H9 (cell line): ENCODE measurements at places on chromosomes 1 and 21.

DNA sequence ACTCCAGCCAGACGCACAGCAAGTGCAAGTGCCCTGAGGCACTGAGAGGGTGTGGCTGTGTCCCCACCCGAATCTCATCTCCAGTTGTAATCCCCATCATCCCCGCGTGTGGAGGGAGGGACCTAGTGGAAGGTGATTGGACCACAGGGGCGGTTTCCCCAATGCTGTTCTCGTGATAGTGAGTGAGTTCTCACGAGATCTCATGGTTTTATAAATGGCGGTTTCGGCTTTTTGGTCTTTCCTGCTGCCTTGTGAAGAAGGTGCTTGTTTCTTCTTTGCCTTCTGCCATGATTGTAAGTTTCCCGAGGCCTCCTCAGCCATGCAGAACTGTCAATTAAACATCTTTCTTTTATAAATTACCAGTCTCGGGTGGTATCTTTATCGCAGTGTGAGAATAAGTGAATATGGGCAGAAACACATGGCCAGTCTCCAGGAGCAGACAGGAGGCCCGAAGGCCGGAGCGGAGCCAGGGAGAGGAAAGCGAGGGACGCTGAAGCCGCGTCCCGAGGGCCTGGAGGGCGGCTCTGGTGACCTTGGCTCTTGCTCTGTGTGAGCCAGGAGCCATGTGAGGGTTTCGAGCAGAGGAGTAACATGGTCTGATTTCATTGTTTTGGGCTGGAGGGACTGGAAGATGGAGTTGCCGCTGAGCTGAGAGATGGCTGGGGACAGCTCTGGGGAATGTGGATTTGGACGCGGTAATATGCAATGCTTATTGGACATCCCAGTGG lies 76.0 kb upstream of the C1orf174 start:
- no peak for DNase-seq

GRCh38 chr1:159898527-159898926 lies 1.4 kb downstream of the CFAP45 start:
- no peak for DNase-seq

DNA sequence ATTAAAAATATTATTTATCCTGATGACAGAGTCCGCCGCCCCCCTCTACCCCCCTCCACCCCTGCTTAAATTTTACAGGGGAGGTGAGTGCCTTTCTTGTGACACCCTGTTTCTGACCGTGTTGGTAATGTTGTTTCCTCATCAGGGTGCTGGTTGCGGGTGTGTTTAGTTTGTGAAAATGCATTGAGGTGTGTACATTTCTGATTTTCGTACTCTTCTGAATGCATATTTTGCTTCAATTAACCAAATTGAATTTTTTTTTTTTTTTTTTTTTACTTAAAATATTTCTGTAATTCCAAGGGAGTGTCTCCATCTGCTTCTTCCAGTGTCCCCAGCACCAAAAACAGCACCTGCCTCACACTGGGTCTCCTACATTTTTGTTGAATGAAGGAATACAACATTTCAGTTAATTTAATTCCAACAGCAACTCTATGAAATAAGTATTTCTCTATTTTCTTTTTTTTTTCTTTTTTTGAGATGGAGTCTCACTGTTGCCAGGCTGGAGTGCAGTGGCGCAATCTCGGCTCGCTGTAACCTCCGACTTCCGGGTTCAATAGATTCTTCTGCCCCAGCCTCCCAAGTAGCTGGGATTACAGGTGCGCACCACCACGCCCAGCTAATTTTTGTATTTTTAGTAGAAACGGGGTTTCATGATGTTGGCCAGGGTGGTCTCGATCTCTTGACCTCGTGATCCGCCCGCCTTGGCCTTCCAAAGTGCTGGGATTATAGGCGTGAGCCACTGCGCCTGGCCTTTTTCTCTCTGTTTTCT lies 5.6 kb upstream of the SLC2A1 start:
- no peak for DNase-seq

GRCh38 chr1:181545395-181545794 lies 62.1 kb downstream of the CACNA1E start:
- DNase-seq, result no peak

DNA sequence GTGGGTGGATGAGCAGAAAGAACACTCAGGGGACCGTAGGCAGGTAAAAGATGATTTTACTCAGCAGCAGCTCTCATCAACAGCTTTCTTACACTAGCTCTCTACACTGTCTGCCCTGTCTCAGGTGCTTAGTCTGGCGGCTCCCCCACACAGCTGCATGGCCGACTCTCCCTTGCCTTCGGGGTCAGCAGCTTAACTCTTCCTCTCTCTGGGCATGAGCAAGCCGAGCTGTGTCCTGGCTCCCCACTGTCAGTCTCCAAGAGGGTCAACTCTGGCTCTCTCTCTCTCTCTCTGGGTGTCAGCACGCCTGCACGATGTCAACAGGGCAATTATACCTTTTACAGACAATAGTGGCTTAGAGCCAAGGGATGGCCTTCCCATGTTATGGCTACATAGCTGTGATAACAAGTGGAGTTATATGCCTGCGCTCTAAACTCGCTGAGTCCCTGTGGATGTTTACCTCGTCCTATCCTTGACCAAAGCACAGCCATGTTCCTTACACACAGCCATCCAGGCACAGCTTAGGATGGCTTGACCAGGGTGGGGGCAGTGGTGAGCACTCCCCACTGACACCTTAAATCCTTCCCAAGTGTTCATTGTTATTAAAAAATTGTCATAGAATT lies 3.1 kb upstream of the BCL10 start:
- no peak for DNase-seq

DNA sequence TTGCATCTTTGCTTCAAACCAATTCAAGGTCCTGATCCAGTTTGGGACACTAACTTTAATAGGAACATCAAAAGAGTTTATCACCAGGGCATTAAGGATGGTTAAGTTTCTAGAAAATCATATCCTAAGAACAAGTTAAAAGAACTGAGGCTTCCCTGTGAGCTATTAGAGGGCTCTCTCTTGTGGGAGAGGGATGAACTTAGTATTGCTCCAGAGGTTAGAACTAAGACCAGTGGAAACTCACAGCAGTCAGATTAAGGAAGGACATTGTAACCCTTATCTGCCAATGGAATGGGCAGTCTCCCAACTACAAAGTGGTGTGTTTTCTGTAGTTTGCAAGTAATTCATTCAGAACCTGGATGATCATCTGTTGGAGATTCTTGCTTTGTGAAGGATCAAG lies 36.8 kb downstream of the UBE2U start:
- DNase-seq, result no peak

- peak; percentile 19 for DNase-seq
Observed at GRCh38 chr1:228852511-228853088, 117.3 kb downstream of the RHOU start.

GRCh38 chr1:111220302-111220890 lies 7.1 kb upstream of the CHI3L2 start:
- no peak for DNase-seq

- DNase-seq, result no peak
Observed at GRCh38 chr1:12076425-12077005, 13.4 kb downstream of the TNFRSF8 start.

DNA sequence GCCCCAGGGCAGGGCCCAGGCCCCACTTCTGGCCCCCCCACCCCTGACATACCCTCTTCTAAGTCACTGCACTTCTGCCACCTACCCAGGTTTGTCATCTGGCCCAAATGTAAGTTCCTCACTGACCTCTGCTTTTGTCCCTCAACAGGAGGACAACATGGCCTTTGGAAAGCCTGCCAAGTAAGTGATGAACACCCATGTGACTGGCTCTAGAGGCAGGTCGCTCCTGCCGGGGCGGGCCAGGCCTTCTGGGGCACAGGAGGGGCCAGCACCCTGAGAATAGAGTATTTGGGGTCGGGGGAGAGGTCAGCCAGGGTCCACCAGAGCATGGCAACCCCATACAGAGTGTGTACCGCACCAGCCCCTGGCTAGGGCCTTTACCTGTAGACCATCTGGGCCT lies 9.9 kb upstream of the SYTL1 start:
- no peak for DNase-seq

DNA sequence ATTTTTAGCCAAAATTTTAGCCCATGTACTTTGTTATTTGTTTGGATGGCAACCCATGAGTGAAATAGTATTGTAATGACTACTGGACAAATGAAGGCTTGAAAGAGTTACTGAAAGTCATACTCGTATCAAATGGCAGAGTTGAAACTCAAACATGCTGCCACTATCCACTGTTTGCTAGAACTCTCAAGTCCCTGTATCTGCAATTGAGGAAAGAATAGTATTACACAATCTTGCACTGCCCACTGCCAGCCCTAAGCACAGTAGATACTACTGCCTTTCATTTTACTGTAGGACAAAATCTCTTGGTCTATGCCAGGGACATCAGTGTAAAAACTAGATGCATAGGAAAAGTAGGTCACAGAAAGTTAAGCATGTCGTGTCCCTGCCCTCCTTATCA lies 581.1 kb upstream of the PLXNA2 start:
- DNase-seq, result no peak

DNA sequence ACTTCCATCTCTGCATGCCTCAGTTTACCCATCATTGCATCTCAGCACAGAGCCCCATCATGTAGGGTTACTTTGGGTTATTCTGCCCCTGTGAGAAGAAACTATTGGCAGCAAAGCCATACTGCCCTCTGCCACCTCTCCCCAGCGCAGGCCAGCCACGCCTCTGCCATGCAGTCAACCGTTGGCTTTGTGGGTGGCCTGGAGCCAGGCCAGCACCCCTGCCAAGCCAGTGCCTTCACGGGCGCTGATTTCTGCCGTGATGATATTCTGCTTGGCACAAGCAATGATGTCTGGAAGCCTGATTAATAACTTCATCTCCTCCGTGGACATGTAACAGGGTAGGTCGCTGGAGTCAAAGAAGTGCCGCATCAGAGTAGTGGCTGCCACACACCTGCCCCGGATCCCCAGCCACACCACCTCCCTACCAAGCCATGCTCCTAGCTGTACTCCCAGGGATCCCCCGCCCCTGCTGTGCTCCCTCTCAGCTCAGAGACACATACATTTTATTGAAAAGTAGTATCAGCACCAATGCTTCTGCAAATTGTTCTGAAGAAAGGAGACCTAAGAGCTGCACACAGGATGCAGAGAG lies 15.0 kb upstream of the CEP85 start:
- DNase-seq, result no peak

GRCh38 chr1:248627971-248628844 lies 6.7 kb downstream of the OR2T11 start:
- DNase-seq, result no peak

- DNase-seq, result no peak
Observed at GRCh38 chr1:221696027-221696426, 45.9 kb downstream of the DUSP10 start.

DNA sequence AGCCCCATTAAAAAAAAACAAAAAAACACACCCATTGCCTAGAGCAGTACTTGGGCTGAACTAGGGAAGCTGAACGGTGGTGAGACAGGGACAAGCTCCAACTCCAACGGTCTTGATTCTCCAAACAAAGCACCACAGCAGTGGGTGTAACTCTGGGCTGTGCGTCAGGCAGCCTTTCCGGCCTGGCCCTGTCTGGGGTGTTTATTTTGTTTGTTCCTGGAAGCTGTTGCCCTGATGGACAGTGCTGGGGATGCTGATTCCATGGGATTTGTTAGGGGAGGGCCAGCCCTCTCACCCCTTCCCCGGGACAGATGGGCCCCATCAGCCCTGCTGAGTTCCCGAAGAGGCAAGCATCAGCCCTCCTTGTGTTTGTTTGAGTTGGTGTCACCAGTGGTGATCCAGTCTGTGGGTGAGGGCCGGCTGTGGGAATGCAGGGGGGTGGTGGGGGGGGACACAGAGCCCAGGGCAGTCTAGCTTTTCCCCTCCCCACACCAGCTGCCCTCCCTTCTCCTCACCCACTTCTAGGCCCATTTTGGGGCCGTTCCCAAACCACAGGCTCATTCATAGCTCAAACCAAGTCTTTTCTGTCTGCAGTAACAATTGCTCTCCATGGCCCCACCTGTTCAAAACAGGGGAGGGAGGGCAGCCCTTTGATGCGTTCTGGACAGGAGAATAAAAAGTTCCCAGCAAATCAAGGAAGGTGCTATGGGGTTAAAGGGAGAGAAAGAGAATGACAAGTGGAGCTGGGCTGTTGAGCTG lies 4.5 kb downstream of the WNT2B start:
- no peak for DNase-seq

DNA sequence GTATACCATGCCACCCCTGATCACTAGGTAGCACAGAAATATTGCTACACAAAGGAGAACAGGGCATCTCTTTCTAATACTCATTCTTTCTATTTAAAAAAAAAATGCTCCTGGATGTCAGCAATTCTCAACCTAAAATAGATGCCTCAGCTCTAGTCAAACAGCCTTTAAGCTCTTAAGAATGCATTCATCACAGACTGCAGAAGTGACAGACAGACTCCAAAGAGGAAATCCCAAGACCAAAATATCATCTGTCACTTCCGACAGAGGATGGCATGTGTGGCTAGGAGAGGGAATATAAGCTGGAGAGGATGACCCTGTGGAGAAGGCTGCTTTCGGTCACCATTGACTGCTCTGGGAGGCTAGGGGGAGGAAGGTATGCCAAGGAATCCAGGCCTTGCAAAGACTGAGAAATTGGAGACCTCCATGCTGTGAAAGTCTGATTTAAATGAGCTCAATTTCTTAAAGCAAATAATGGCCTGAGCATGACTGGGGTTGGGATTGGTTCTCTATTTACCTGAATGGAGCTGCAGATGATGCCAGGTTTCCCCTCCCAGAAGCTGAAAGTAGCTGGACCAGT lies 277.4 kb downstream of the BRINP2 start:
- DNase-seq, result no peak

DNA sequence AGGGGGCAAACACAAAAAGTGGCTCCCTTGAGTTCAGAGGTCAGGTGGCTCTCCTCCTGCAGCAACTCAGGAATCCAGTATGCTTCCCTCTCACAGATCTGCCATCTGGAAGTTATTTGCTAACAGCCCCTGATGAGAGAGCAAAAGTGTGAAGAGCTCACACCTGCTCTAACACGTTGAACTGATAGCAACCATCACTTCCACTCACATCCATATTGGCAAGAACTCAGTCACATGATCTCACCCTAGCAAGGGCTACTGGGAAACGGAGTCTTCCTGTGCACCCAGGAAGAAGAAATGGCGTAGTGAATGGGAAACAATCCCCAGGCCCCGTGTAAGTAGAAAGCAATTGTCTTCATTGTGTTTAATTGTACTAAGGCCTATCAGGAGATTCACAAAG lies 20.7 kb upstream of the SLC45A1 start:
- no peak for DNase-seq

- DNase-seq, result no peak
Observed at GRCh38 chr1:179164494-179164893, 65.0 kb downstream of the ABL2 start.

DNA sequence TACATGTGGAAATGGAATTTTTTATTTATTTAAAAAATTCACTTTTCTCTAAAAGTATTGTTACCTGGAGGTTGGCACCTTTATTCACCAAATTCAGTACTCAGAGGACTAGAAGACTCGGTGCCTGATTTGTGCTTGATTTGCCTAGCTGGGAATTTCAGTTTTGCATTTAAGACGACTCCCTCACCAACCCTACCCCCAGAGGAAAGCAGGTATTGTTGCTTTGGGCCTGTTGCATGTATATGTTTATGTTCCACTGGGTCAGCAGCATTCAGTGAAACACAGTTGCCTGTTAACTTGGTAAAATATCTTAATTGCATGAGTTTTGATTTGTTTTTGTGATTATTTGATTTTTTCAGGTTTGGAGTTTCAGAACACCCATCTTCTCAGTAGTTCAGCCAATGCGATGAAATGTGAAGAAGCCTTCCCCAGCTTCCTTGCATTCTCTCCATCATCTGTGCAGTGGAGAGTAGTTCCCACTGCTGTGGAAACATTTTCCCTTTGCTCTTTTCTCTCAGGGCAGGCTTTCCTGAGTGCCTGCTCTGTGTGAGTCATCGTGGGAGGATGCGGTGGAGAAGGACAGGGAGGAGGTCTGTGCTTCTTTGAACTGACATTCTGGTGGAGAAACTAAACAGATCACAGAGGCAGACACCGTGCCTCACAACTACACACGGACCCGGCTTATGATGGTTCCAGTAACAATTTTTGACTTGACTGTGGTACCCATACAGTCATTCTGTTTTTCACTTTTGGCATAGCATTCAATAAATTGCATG lies 6.4 kb downstream of the ADARB1 start:
- DNase-seq, result no peak
